ENCODE measurements at places on chromosomes 2 and 18.

GRCh38 chr2:176834226-176834625, 378.4 kb upstream of the HNRNPA3 start:
- no peak for DNase-seq

DNA sequence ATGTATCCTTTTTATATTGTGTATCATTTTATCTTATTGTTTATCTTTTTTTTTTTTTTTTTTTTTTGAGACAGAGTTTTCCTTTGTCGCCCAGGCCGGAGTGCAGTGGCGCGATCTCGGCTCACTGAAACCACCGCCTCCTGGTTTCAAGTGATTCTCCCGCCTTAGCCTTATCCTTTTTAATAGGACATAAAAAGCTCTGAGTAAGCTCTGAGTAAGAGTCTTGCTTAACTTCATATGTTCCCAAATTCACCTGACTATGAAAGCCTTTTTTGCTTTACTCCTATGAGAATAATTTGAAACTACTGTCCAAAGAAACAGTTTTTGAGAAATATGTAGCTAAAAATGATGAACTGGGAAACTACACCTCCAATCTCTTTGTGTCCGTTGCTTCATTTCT, 525.5 kb downstream of the IRS1 start:
- DNase-seq = no peak

GRCh38 chr18:31685097-31686082, 1.0 kb upstream of the B4GALT6 start:
- DNase-seq = peak; percentile 73

GRCh38 chr18:71106701-71107100, 817.9 kb downstream of the SOCS6 start:
- no peak for DNase-seq

DNA sequence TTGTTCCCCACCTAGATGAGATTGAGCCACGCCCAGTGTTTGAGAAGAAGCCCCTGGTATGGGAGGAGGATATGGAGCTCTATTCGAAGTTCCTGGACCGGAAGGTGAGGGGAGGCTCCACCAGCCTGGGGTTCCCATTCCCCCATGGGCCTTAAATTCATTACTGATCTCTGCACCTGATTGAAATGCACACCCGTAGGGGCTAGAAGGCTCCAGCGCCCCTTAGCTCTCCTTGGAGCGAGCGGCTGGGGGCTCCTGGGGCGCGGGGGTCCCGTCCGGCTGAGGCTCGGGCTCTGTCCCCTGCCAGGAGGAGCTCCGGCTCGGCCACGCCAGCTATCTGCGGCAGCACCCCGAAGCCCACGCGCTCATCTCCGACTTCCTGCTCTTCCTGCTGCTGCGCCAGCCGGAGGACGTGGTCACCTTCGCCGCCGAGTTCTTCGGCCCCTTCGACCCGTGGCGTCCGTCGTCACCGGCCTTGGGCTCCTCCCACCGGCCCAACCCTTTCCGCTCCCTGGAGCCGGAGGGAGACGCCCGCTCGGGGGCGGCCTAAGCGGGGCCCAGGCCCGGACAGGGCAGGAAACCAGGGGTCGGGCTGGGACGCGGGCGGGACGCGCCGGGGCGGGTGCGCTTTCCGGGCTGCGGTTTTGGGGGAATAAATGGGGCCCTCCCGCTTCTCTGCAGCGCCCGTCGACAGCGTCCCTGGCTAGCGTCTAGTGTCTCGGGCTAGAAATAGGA, 10.9 kb downstream of the CATIP start:
- DNase-seq = peak; percentile 88
